ENCODE measurements at places on chromosomes 1 and 21.

DNA sequence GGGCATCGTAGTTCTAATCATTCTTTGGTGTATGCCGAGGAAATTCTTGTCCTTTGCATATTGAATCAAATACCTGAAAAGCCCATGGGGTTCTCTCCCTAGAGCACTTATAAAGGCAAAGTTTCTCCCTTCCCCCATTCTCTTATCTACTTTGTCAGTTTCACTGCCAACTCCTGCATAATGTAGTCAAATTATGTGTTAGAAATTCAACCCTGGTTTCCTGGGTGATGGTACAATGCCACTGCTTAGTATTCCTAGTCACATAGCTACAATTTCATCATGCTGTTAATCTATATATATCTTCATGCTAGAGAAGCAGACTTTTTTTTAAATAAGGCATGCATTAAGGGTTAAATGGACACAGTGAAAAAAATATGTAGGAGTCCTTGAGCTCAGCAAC, 119.0 kb downstream of the PDE4B start:
- no peak for DNase-seq

DNA sequence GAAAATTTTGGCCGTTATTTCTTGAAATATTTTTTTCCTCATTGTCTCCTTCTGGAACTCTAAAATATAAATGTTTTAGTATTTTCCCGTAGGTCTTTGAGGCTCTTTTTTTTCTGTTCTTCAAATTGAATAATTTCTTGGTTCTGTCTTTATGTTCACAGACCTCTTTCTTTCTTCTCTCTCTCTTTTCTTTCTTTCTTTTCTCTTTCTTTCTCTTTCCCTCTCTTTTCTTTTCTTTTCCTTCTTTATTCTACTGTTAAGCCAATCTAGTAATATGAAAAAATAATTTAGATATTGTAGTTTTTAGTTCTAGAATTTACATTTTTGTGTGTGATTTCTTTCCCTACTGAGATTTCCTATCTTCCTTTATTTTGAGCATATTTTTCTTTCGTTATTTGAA, 30.1 kb downstream of the CLIC4 start:
- DNase-seq, result no peak

- no peak for DNase-seq
Measured at GRCh38 chr1:90839323-90839722, 122.2 kb upstream of the BARHL2 start.

GRCh38 chr1:44059664-44060355, 28.5 kb upstream of the SLC6A9 start:
- DNase-seq, result no peak

DNA sequence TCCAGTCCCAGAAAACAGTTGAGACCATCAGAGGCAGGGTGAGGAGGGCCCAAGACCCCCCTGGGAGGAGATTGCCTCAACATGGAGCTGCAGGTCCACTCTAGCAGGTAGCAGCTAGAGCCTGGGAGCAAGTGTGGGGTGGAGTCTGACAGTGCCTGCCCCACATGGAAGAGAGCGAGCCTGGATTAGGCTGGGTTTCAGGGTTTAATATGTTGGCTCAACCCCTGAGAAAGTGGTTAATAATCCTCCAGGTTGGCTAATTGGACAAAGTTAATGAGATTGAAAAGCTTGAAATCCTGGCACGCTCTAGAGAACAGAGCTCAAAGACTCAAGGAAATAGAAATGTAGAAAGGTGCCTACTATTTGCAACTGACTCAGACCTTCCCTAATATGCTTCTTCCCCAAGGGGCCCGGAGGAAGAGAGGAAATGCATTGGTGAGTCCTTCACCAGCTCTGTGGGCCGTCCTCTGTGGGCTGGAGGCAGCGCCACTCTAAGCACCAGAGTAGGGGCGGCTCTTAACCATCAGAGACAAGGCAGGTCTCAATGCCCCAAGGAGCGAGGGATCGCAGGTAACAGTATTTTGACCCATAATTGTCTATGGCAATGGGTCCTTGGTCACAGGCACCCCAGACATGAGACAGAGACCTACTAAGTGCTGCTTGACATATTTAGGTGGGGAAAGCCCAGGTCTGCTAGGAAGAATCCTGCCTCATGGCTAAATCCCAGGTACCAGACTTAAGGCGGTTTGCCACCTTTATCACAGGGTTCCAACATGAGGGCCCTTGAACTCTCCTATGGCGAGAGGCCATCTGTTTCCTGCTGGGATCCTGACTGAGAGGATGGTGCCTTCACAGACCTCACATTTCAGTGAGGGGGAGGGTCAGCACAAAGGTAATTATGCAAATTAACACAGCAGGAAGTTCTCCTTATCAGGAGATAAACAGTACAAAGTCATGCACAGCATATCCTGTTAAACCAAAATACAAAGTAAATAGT, 33.8 kb downstream of the RSPH1 start:
- no peak for DNase-seq

- DNase-seq, result no peak
Measured at GRCh38 chr1:180101411-180101810, 53.3 kb upstream of the QSOX1 start.

GRCh38 chr1:231855361-231855760, 228.8 kb downstream of the DISC1 start:
- no peak for DNase-seq

DNA sequence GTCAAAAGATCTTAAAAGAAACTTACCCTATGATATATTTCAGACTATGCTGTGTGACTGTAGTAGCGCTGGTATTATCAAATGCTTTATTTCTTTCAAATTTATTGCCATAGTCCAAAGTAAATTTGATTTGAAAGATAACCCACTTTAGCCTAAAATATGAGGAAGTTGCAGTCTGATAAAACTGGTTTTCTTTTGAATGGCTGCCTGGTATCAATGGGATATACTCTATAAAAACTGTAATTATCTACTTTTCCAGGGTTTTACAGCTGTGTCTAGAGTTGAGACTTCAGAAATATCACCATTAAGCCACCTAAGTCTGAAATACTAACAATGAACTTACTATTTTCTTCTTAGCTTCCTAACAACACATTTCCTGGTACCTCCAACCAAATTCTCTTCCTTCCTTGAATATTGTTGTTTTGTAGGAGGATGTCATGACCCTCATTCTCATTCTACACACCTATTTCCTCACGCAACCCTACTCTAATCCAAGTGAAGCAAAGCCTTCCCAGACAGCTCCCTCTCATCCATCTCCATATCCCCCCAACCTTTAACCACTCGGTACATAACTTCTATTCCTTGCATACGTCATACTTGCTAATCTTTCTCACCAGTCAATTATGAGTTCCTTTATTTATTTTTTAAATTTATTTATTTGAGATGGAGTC, 17.0 kb downstream of the KDM5B start:
- no peak for DNase-seq

DNA sequence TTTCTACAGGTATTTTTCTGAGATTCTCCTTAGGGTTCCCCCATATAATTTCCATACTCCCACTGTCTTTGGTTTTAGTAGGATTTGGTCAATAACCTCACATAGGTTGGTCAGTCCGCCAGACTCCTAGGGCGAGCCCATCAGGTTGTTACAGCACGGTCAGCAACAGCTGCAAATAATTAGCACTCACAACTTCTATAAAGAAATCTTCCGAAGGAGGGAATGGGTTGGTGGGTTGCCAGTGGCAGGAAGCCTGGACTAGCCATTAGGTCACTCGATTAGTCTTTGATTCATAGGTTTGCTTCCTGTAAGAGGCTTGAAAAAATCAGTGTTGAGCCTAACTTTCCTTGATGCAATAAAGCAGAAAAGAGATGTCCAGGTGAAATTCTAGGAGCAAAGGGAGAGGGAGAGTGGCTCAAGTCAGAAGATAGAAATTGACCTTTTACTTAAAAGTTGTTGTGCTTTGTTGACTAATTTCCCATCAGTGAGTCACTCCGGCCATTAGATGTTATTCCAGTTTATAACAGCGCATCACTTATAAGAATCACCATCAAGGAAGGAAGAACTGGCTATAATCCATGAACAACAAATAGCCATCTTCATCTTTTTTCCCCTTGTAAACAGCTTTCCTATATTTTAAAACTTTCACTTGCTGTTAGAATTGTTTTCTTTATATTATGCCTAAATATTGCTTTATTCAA, 88.3 kb downstream of the TPR start:
- no peak for DNase-seq

- DNase-seq, result no peak
Measured at GRCh38 chr1:209883341-209883971, 54.6 kb upstream of the SYT14 start.

GRCh38 chr1:157363660-157364140, 188.6 kb downstream of the FCRL5 start:
- no peak for DNase-seq

- no peak for DNase-seq
Measured at GRCh38 chr1:51642739-51643142, 25.8 kb downstream of the OSBPL9 start.
